ENCODE measurements at places on chromosomes 1 and 21. TPM values are rescaled to one million over a fixed set of nuclear protein-coding genes. Genes with fewer than 3 reads are reported as not detected.

CLEC20A gene
- 23.4 TPM for polyA plus RNA-seq

F13B gene
- polyA plus RNA-seq, result not detected

ARHGEF10L gene
- polyA plus RNA-seq, result 0.29 TPM

NADK gene
- polyA plus RNA-seq, result 41.1 TPM

RER1 gene
- 122 TPM for polyA plus RNA-seq

MMP23B gene
- polyA plus RNA-seq, result not detected

SPATA45 gene
- polyA plus RNA-seq, result not detected

SLAMF9 gene
- polyA plus RNA-seq, result not detected

IL10 gene
- not detected for polyA plus RNA-seq

A3GALT2 gene
- polyA plus RNA-seq, result not detected

PCNX2 gene
- polyA plus RNA-seq, result 1.7 TPM

FCRL1 gene
- polyA plus RNA-seq, result 294 TPM

ZNF672 gene
- polyA plus RNA-seq, result 40.8 TPM

TNFRSF4 gene
- not detected for polyA plus RNA-seq

AKR7A3 gene
- 0.21 TPM for polyA plus RNA-seq

VWA5B1 gene
- polyA plus RNA-seq, result not detected

TAS1R1 gene
- not detected for polyA plus RNA-seq

LMOD1 gene
- not detected for polyA plus RNA-seq

KIF17 gene
- not detected for polyA plus RNA-seq

FLG gene
- not detected for polyA plus RNA-seq

RNU1-1 gene
- 55.0 TPM for polyA plus RNA-seq

All from naive B cell (primary cell).